ENCODE measurements at places on chromosomes 2 and 18.

GRCh38 chr2:238064376-238064775 is 3.6 kb downstream of the SCLY start:
- DNase-seq, result no peak

DNA sequence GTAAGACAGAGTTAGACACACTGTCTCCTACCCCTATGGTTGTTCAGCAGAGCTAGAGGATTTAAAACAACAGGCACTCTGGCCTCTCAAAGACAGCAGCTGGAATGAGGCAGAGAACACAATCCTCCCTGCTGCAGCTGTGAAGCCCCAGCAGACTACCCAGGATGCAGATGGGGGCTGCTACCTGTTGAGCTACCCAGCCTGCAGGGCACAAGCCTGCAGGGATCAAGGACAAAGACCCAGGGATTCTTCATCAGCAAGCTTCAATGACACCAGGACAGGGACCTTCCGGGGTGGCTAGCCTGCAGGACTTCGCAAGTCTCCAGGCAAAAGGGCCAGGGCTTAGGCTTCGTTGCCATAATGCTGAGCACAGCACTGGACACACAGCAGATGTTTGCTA is 27.2 kb downstream of the GALNT14 start:
- no peak for DNase-seq

GRCh38 chr2:148614014-148614321 is 30.6 kb upstream of the EPC2 start:
- DNase-seq, result no peak

DNA sequence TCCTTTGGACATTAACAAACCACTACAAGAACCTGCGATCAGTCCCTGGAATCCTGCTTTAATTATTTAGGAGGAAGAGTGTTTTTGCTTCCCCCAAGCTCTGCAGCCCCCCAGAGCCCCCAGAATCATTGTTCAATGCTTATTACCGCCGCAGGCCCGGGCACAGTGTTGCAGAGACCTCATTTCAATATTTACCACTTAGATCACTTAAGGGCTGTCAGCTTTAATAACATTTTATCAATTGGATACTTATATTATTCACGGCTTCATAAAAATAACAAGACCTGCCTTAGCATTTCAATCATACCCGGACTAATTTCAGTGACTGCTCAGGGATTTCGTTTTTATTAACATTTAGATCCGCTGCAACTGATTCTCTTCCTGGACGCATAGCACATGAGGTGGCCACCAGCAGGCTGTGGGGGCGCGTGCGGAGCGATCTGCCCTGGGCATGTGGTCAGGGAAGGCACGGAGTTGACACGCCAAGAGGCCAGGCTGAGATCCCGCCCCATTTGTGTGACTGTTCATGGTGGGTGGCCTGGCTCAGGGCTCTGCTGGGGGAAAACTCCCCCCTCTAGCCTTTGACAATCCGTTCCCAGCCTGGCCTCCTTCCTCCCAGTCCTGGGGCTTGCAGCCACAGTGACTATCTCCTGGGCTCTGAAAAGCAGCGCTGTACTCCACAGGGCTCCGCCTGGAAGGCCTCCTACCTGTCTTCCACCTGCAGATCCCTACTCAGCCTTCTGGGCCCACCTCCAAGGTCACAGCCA is 267.6 kb downstream of the SRBD1 start:
- DNase-seq, result no peak

GRCh38 chr2:60885683-60886082 is 4.3 kb downstream of the REL start:
- no peak for DNase-seq

DNA sequence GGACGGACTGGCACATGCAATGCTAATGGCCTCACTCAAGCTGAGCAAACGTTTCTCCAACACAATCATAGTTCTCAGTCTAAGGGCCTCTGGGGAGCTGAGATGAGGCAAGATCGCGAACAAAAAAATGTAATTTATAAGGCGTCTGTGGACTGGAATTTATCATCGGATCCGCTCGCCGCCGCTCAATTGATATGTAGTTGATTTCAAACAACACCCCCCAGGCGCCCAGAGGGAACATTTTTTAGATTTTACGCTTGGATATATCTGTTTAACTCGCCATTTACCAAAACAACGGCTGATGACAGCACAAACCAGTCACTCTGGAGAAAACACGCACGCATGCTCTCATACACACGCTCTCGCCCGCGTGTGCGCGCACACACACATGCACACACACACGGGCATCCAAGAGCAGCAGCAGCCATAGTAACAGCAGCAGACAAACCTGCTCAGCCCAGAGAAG is 335.8 kb downstream of the SMAD2 start:
- DNase-seq, result no peak

DNA sequence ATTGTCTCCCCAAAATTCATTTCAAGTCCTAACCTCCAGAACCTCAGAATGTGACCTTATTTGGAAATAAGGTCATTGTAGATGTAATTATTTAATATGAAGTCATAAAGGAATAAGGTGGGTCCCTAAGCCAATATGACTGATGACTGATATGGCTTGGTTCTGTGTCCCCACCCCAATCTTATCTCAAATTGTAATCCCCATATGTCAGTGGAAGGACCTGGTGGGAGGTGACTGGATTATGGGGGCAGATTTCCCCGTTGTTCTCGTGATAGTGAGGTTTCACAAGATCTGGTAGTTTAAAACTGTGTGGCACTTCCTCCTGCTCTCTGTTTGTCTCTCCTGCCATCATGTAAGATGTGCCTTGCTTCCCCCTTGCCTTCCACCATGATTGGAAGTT is 43.0 kb upstream of the BCL11A start:
- DNase-seq, result no peak

- no peak for DNase-seq
Observed at GRCh38 chr2:121329786-121330185, 44.8 kb upstream of the TFCP2L1 start.

GRCh38 chr2:240297256-240298116 is 138.0 kb upstream of the GPC1 start:
- DNase-seq, result peak; percentile 16

DNA sequence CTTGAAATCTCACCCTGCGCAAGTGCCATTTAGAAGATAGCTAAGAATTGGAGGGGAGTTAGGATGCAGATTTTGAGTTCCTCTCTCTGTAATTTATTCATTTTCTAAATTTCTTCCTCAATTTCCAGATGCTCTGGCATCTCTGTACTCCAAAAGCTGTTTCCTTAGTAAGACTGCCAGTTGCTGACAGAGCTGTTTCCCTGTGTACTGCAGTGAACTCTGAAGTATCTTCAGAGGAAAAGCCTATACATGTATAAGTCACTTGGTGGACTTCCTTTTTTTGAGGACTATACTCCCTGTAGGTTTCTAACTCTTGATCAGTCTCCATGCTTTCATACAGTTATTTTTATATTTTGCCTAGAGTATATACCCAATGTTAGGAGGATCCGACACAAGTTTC is 1.5 kb upstream of the RESP18 start:
- DNase-seq, result no peak

DNA sequence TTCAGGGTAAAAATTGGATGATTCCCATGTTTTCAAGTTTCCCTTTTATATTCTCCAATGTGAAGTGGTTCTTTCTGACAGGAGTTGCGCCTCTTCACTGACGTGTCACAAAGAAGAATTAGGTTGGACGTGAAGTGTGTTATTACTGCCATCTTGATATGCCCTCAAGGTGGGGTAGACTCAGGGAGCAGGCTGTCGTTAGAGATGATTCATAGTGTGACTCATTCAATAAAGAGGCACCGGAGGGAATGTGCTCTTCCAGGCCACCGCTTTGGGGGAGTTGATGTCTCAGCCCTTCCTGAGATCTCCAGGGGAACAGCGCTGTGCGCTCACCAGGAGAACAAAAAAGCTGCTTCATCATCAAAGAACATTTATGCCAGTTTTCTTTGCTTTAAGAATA is 3.6 kb upstream of the DGKD start:
- DNase-seq, result no peak

- no peak for DNase-seq
Observed at GRCh38 chr2:24313744-24314632, 46.3 kb downstream of the ITSN2 start.

DNA sequence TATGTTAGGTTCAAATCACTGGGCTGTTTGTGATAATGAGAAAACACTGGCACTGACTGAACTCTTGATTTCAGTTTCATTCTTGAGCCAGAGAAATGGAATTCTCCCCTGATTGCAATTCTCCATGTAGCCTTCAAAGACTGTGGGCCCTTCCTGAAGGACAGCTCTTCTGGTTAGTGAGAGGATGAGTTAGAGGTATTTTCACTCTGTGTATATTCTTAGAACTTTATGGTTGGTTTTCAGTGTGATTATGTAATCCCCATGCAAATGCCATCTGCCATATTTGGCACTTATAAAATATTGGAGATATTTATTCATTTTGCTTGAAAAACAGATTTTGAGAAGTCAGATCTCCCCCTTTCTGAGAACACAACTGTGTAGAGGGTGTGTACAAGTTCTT is 323.7 kb downstream of the SLC4A3 start:
- no peak for DNase-seq

- no peak for DNase-seq
Observed at GRCh38 chr18:75546964-75547363, 119.5 kb upstream of the SMIM21 start.
